ENCODE measurements at places on chromosomes 4 and X. TPM values are rescaled to one million over a fixed set of nuclear protein-coding genes. Genes with fewer than 3 reads are reported as not detected.

DNA sequence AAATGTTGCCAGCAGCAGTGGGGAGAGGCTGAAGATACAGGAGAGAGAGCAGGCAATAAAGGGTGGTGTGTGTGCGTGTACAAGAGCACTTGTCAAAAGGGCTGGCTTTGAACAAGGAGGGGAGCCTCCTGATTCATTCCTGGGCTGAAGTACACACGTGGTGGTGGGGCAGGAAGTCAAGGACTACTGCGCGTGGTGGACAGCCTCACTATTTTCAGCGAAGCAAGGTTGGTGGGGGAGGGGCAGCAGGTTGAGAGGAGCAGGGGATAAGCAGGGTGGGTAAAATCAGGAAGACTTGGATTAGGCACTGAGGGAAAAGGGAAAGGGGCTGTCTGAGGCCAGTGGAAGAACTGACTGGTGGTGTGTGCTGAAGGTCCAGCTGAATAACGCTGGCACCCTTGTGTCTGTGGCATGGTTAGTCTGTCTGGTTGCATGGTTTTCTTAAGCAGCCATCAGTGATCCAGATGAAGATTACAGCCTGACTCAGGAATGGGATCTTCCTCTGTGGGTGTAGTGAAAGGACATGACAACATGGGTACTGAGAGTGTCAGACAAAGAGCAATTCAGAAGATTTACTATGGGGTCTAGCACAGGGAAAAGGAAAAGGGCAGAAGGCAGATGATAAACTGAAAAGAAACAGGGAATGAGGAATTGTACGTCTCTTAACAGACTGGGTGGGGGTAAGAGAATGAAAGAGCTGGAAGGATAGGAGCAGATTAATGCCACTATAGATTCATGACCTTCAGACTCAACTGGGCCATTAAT lies 149.8 kb downstream of the CHM start:
- no peak for DNase-seq

DNA sequence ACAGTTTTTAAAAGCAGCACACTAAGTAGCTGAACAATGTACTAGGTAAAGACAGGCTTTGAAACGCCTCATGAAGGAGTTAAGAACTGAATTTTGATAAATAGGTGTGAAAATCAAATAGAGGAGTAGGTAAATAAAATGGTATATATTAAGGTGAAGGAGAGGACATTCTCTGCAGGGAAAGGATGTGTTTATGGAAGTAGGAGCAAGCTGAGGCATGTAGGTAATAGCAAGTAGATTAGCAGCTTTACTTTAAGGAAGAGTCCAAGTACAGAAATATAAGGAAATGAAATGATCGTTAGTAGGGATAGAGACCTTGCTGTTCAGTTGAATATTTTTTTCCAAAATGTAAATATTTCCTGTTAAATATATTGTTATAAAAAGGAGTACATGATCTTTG lies 12.5 kb downstream of the METAP1 start:
- no peak for DNase-seq

DNA sequence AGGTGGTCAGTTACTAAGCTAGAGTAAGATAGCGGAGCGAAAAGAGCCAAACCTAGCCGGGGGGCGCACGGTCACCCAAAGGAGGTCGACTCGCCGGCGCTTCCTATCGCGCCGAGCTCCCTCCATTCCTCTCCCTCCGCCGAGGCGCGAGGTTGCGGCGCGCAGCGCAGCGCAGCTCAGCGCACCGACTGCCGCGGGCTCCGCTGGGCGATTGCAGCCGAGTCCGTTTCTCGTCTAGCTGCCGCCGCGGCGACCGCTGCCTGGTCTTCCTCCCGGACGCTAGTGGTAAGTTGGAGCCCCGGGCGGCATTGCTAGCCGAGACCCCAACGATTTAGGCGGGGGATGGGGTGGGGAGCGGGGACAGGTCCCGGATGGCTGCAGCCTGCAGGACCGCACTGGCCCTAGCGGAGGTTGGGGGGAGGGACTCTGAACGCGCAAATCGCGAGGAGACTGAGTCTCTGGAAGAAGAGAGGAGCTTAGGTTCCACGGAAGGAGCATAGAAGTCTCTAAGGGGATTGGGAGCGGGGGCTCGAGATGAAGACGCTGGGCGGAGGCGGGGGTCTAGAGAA lies 573 bp downstream of the HTR2C start:
- DNase-seq = no peak

GRCh38 chr4:141027421-141027820 lies 105.8 kb downstream of the RNF150 start:
- DNase-seq = no peak

PCDH19 gene
- 0.93 TPM for total RNA-seq

DNA sequence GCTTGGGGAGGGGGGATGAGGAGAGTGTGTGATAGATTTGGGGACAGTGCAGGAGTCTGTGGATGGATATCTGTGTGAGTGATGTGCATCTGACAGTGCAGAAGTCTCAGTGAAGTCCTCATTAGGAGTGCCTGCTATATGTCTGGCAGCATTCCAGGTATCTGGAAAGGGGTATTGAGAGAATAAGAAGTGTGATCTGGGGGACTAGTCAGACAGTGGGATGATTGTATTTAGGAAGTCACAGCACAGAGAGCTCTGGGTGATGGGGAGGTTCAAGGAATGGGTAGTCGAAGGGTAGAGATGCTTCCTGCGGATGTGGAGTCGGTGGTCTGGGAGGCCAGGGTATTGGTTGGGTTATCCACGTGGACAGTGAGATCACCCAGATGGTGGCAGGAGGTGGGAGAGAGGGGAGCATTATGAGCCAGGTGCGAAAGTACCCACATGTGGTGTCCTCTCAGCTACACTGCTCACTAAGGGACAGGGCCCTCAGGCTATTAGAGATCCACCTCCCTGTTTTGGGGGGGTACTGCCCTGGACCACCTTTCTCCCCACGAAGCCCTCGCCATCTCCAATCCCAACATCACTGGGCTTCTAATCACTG lies 9.8 kb downstream of the MAGED2 start:
- no peak for DNase-seq

IL13RA1 gene
- total RNA-seq = 56.1 TPM

GRCh38 chr4:20615486-20616260 lies 84.6 kb upstream of the PACRGL start:
- DNase-seq = no peak

Data from psoas muscle (tissue), 8 donors.